Stimulated activated CD4-positive, alpha-beta T cell treated with anti-CD3 and anti-CD28 coated beads, Interleukin-12 subunit alpha, Interleukin-12 subunit beta, amount 100 ng/mL, for 48 hours (primary cell): ENCODE measurements at places on chromosomes 4 and X.

- DNase-seq, result no peak
Measured at GRCh38 chr4:181823183-181823582, 420.0 kb upstream of the TENM3 start.

DNA sequence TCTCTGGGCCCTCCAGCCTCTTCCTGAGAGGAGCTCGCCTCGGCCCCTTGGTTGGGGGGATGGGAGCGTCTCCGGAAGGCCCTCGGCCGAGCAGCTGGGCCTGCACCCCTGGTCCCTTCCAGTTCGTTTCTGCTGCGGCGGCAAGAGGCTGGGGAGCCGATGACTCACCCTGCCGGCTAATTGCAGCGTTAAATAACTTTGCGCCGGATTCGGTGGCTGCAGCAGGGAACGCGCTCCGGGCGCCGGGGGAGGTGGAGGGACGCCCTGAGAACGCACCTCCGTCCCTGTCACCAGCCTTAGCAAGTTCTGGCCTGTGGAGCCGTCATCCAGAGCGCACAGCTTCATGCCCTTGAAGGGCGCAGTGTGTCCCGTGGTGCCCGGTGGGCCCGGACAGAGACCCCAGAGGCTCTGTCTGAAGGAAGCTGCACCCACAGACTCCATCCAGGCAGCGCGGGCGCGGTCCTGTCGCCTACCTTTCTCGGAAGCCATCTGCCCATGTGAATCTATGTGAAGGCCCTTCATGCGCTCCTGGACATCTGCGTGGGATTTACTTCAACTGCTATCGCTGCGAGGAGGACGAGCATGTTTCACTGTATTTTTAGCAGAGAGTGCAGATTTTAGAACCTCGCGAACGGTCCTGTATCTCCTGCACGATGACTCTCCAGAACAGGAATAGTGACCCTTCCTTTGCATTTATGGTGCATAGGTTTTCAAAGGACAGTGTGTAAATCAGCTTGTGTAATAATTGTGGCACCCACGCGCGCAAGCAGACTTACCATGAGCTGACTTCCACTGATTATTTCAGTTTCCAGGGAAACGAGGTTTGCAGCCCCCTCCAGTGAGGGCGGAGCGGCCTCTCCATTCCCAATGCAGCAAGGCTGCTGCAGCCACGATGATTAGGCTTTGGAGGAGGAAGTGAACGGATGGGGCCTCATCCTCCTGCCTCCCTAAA, 1.7 kb upstream of the TMEM271 start:
- DNase-seq, result no peak

- no peak for DNase-seq
Measured at GRCh38 chrX:39721566-39722279, 376.0 kb downstream of the BCOR start.

DNA sequence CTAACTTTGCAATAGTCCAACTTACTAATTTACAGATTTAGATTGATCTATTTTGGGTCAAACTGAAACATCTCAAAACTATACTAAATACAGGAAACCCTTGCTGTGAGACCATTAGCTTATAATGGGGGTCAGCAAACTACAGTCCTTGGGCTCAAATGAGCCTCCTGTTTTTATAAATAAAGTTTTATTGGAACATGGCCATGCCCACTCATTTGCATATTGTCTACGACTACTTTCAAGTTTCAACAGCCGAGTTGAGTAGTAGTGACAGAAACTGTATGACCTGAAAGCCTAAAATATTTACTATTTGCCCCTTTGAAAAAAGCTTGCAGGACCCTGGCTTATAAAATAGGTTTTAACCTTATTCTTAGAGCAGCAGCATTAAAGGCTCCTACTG, 92.4 kb downstream of the C4orf51 start:
- no peak for DNase-seq

DNA sequence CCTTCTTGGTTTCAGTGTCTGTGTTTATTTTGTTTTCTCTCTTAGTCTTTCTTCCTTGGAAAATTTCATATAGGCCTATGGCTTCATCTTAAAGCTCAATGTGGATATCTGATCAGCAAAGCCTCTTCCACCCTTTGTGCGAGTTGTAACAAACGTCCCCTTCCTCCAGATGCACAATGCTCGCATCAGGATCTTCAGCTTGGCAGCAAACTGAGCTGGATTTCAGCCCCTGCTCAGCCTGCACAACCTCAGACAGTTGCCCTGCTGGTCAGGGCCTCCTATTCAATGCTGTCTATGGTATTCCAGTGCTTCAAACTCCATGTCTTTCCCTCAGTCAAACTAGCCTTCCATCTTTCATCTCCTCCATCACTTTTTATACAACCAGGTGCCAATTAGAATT, 309.4 kb downstream of the ARHGAP24 start:
- DNase-seq, result no peak

- no peak for DNase-seq
Measured at GRCh38 chr4:107261241-107261874, 225.2 kb upstream of the DKK2 start.

- DNase-seq, result no peak
Measured at GRCh38 chr4:183550345-183551093, 45.7 kb downstream of the ING2 start.

GRCh38 chr4:169164669-169165415, 105.9 kb downstream of the SH3RF1 start:
- DNase-seq, result no peak

- no peak for DNase-seq
Measured at GRCh38 chrX:9327747-9328145, 137.1 kb upstream of the TBL1X start.

GRCh38 chrX:1564750-1565683, 26.4 kb upstream of the AKAP17A start:
- DNase-seq, result no peak

DNA sequence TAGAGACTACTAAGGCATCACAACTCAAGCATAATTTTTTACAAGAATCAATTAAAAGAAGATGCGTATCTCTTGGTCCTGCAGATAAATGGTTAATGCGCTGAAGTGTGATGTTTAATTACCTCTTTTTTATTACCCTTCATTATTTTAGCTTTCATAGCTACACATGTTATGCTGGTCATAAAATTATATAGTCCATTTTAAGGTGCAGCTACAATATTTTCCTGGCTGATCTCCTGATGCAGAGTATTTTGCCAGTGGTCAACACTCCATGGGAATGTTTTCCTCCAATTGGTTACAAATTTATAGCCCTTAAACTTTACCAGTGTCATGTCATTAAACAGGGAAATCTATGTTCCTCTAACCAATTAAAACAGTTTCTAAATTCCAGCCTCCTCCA, 1617.2 kb downstream of the PCDH7 start:
- DNase-seq, result no peak

- DNase-seq, result no peak
Measured at GRCh38 chr4:168837922-168838321, 172.1 kb downstream of the CBR4 start.

GRCh38 chr4:168870004-168870403, 140.1 kb downstream of the CBR4 start:
- DNase-seq, result no peak

GRCh38 chrX:71095033-71095432, 618 bp upstream of the FOXO4 start:
- DNase-seq, result no peak

DNA sequence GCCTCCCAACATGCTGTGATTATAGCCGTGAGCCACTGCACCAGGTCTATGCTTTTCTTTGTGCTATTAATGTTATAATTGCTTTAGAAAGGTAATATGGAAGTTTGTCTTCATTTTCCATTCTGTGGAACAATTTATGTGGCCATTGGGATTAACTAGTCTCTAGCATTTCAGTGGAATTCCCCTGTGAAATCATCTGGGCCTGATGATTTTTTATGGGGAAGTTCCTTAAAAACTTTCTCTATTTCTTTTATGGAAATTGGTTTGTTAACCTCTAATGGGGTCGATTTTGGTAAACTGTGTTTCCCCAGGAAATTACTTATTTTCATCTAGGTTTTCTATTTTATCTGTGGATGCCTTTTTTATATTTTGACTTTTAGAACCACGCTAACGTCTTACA, 11.3 kb downstream of the TIMP1 start:
- no peak for DNase-seq

GRCh38 chr4:83639849-83640493, 104.1 kb downstream of the GPAT3 start:
- peak; percentile 68 for DNase-seq

GRCh38 chr4:174209341-174209740, 74.1 kb downstream of the FBXO8 start:
- DNase-seq, result no peak
